ENCODE measurements at places on chromosomes 1 and 21. TPM values are rescaled to one million over a fixed set of nuclear protein-coding genes. Genes with fewer than 3 reads are reported as not detected.

The OR2G6 gene
- not detected for total RNA-seq

The NPPB gene
- total RNA-seq = 0.39 TPM

DNA sequence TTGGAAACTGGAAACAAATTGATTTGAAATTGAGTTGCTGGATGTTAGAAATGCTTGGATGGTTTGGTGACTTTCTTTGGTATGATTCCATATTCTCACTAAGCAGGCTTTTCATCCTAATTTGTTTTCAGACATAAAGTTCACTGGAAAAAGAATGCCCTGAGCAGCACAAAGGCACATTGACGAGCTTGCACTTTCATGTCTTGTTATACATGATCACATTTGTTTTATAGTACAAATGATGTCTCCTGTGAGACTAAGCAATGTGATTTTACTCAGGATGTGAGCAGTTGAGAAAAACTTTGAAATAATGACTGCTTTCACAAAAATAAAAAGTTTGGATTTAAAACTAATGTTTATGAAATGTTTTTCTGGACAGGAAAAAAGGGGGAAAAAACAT, 63.6 kb downstream of the KCNT2 start:
- no peak for DNase-seq

DNA sequence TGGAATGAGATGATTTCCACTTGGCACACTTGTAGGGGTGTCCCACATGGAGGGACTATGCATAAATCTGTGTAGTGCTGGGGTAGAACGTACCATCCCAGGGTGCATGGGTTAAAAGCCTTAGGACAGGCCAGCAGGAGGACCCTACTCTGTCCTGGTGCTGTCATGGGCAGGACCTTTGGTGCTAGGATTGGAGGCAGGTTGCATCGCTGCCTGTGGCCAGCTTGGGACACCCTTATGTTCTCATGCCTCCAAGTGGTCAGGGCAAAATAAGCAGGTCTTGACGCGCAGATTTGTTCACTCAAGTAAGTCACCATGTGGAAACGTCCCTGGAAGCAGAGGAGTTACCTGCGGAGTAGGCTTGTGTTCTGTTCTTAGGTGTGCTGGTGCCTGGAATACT, 49.5 kb upstream of the RAB3GAP2 start:
- no peak for DNase-seq

DNA sequence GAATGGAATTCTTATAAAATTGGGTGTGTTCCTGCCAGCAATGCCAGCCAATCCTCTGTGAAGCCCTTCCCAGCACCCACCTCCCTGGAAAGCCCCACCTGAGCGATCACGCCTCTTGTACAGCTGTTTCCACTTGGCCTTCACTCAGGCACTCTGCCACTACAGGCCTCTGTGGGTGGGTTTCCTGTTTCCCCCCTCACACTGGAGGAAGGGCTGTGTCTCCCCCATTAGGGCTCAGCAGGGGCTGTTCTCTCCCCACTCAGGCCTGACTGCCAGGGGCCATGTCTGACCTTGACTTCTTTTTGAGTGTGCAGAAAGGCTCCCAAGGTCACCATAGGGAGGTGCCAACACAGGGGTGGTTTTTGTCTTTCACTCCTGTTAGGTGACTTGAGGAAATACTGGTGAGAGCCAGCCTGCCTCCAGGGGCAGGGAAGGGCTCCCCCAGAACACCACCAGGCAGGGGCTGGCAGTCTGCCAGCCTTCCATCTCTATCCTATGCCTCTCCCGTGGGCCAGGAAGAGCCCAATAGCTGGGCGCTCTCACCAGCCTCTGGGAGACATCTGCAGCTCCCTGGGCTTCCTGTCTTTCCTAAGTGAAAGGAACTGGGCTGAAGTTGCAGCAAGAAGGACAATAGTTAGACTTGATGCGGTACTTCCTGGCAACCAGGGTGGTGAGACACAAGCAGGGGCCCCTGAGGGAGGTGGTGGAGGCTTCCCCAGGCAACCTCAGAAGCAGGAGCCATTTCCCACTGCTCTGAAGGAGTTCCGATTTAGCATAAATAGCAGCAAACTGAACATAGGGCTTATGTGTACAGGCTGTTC, 49.1 kb downstream of the ELK4 start:
- DNase-seq = no peak

The METTL25B gene
- 32.1 TPM for total RNA-seq

DNA sequence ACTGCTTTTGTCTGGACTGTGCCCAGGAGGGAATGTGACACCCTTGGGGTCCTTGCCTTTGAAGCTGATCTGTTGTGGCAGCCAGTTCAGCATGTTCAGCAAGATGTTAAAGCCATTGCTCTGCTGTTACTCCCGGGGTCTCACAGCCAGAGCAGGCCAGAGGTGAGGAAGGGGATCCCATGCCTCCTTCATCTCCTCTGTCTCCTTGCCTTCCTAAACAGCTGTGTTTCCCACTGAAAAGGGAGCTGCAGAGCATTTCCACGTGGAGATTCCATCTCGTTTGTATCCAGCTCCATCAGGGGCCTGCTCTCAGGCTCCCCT, 135.8 kb upstream of the COL6A1 start:
- no peak for DNase-seq

- DNase-seq = no peak
These were observed 23.1 kb downstream of the CLDN14 start for GRCh38 chr21:36456729-36457414.

The CLCA4 gene
- 0.15 TPM for total RNA-seq

DNA sequence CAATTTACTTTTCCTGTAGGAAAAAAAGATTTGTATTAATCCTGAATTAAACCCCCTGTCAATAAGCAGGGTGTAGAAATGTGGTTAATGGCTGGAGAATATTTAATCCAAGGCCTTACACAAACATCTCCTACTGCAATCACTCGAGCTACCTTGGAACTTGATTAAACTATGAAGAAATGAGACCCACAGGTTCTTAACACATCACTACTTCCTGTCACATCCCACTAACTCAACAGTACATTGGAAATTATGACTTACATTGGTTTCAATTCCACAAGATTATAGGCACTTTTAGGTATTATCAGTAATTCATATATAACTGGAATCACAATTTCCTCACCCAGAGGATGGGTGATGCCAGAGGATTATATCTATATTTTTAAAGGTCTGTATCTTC, 480.3 kb downstream of the MRPL39 start:
- DNase-seq = no peak

DNA sequence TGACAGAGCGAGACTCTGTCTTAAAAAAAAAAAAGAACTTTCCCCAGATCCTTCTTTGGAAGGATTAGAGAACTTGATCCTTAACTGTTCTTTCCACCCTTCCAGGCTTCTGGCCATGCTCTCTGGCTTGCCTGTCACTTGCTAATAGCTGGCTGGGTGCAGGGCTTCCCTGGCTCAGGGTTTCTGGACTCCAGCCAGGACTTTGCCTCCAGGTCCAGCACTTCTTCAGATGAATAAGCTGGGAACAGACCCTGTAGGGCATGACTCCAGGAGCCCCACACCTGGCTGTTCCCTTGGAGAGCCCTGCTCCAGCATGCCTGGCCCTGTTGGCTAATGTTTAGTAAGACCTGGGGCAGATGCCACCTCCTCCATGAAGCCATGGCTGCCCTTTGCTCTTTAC, 3.3 kb upstream of the NT5C1A start:
- DNase-seq = no peak

- DNase-seq = no peak
These were observed 7.4 kb upstream of the UBE4B start for GRCh38 chr1:10025354-10025753.

- no peak for DNase-seq
These were observed 40.5 kb downstream of the RCSD1 start for GRCh38 chr1:167670563-167670962.

- no peak for DNase-seq
These were observed 36.7 kb upstream of the MTF2 start for GRCh38 chr1:93042187-93043056.

DNA sequence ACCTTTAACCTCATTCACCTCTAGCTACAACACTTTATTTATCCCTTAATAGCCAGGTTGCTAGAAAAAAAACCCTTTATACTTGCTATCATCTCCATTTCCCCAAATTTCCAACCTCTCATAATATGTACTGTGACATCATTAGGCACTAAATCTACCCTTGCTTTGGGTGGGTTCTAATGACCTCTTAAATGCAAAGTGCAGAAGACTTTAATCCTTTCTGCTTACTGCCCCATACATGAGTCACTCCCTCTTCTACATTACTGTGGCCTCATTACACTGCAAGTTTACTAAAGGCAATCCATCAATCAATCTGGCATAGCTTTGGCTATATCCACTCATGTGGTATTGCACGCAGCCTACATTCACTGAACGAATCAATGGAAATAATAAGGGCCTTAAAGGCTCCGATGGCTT, 353.3 kb downstream of the SMYD3 start:
- no peak for DNase-seq

GRCh38 chr1:228478912-228479711, 8.1 kb upstream of the RNF187 start:
- no peak for DNase-seq

Data from psoas muscle (tissue), 8 donors.